Activated CD4-positive, CD25-positive, alpha-beta regulatory T cell (primary cell): ENCODE measurements at places on chromosomes 7 and 10.

DNA sequence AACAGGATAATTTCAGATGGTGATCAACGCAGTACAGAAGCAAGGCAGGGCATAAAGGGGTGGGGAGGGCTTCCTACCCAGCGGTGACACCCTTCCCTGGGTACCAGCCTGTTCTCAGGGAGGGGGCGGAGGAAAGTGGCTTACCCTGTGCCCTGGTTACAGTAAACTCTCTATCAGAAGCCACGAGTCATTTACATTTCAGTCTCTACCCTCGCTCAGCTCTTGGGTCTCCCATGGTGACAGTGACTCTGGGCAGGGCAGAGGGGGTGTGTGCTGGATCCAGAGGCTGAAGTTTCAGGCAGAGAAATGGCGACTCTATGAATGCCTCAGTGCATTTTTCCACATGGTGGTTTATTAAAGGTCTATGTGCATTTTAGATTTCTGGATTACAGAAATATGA lies 107.0 kb downstream of the ADARB2 start:
- no peak for DNase-seq

DNA sequence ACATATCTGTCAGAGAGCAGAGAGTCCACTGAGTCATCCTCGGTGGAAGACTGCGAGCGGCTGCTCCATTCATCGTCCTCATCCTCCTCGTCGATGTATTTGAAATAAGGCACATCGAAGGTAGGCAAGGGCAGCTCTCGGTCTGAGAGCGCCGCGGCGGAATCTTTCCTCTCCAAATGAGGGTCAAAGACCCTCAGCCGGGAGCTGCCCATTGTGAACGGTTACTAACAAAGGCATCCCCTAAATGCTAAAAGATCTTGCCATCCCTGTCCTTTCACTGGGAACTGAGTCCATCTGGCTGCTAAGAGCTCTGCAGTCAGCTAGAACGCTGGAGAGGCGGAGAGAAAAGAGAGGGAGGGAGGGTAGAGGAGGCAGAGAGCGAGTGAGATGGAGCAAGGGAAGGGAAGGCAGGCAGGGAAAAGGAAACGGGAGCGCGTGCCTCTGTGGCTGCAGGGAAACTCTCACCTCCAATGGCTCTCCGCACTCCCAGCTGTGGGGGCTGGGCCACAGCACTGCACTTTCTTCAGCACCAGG lies 163.4 kb downstream of the RAPGEF5 start:
- DNase-seq: no peak

DNA sequence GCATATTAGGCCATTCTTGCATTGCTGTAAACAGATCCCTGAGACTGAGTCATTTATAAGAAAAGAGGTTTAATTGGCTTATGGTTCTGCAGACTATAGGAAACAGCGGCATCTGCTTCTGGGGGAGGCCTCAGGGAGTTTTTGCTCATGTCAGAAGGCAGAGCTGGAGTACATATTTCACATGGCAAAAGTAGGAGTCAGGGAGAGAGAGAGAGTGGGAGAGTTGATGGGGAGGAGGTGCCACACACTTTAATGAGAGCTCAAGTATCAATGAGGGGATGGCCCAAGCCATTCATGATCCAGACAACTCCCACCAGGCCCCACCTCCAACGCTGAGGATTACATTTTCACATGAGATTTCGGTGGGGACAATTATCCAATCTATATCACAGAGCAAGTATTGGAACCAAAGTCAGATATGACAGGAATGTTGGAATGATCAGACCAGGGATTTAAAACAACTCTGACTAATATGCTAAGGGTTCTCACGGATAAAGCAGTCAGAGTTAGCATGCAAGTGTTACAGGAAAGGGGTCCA lies 795.3 kb upstream of the CELF2 start:
- no peak for DNase-seq

GRCh38 chr7:117085275-117085674 lies 132.0 kb downstream of the ST7 start:
- no peak for DNase-seq

GRCh38 chr10:125411724-125412123 lies 251.4 kb upstream of the CTBP2 start:
- no peak for DNase-seq

GRCh38 chr7:80298201-80298600 lies 163.6 kb downstream of the GNAI1 start:
- no peak for DNase-seq

GRCh38 chr7:107118109-107118900 lies 50.5 kb upstream of the HBP1 start:
- no peak for DNase-seq
